ENCODE measurements at places on chromosomes 5 and 9. TPM values are rescaled to one million over a fixed set of nuclear protein-coding genes. Genes with fewer than 3 reads are reported as not detected.

Gene FABP6
- not detected for total RNA-seq

Gene SLC1A1
- 32.1 TPM for total RNA-seq

Gene CTXN3
- not detected for total RNA-seq

Gene FAXDC2
- total RNA-seq, result 0.52 TPM

Gene WDR36
- total RNA-seq, result 21.0 TPM

Gene INSL6
- not detected for total RNA-seq

Gene TEX48
- not detected for total RNA-seq

Gene SMU1
- total RNA-seq, result 17.9 TPM

Measured in epithelial cell of proximal tubule (primary cell).